ENCODE measurements at places on chromosomes 4 and X.

- no peaks in the 10 kb centered on the region for H3K27me3 ChIP-seq
- DNase-seq = no peak
- no peaks in the 10 kb centered on the region for H3K36me3 ChIP-seq
- no peak overlapping the region for H3K27ac ChIP-seq
- H3K4me3 ChIP-seq = no peak overlapping the region
These were observed 8.5 kb upstream of the ERCC6L start for GRCh38 chrX:72247206-72247942.

DNA sequence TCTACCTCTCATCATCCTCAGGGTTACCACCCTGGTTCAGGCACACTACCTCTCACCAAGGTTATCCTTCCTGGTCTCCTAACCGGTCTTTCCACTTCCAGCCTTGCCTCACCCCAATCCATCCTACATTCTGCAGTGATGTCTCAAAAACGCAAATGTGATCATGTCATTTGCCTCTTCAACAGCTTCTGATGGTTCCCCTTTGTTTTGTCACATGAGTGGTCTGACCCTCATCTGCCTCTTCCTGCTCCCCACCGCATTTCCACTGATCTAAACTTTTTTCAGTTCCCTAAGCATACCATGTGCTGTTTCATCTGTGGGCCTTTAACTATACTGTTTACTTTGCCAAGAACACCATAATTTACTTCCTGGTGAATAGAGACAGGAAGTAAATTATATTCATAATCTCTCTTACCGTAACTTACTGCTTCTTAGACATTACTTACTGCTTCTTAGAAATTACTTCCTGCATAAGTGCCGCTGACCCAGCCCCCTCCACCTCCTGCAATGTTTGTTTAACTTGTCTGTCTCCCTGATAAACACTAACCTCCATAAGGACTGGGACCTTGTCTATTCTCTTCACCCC lies 27.1 kb upstream of the NSUN7 start:
- H3K27me3 ChIP-seq = no peaks in the 10 kb centered on the region
- no peaks in the 10 kb centered on the region for H3K36me3 ChIP-seq
- no peak overlapping the region for H3K4me3 ChIP-seq
- H3K27ac ChIP-seq = no peak overlapping the region

GRCh38 chr4:147772459-147772969 lies 40.6 kb downstream of the ARHGAP10 start:
- H3K27ac ChIP-seq = peak overlapping the region; percentile 64
- no peak for DNase-seq
- H3K36me3 ChIP-seq = no peaks in the 10 kb centered on the region
- peaks cover 36% of the 10 kb centered on the region for H3K4me1 ChIP-seq
- H3K27me3 ChIP-seq = peaks cover 3% of the 10 kb centered on the region

DNA sequence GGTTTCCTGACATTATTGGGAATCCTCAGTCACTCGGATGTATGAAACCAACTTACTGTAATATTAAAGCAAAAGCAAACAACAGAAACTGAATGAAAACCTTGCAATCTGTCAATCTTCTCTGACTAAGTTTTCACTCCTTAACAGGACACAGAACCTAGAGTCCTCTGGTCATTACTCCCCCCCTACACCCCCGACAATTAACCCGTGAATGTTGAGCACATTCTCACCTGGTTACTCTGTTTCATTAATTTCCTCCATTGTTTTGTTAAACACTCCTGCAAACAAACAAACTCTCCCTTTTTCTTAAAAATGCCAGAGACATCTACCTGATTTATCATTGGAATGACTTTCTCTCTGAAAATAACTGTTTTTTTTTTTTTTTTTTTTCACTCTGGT lies 469.0 kb upstream of the PRKX start:
- no peak overlapping the region for H3K4me3 ChIP-seq
- H3K4me1 ChIP-seq = peaks cover 23% of the 10 kb centered on the region
- no peak overlapping the region for H3K27ac ChIP-seq

DNA sequence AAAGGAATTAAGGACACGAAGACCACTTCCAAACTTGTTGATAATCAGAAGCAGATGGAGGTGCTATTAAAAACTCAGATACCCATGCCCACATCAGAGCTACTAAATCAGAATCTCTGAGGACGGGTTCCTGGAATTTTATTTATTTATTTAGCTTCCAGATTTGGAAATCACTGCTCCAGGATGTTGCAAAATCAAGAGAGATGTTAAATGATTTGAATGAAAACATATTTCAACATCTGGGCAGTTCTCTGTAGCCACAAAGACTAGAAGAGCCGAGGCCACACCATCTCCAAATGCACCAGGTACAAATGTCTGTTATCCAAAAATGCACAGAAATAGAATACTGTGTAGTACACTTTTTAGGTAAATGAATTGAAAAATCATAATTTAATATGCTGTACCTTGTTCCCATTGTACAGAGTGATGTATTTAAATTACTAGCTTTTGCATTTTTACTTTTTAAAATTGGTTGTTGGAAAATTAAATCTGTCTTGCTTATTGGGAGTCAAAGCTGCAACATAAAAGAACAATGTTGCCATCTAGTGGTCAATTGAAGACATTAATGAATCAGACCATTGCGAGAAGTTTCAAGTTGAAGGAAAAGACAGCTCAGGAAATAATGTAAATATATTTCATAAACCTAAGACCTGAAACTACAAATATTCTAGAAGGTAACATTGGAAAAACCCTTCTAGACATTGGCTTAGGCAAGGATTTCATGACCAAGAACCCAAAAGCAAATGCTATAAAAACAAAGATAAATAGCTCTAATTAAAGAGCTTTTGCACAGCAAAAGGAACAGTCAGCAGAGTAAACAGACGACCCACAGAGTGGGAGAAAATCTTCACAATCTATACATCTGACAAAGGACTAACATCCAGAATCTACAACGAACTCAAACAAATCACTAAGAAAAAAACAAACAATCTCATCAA lies 151.3 kb upstream of the TTC29 start:
- H3K36me3 ChIP-seq = no peaks in the 10 kb centered on the region
- peaks cover 21% of the 10 kb centered on the region for H3K4me1 ChIP-seq
- H3K27me3 ChIP-seq = no peaks in the 10 kb centered on the region
- H3K27ac ChIP-seq = no peak overlapping the region
- DNase-seq = no peak
- no peak overlapping the region for H3K4me3 ChIP-seq

- peaks cover 29% of the 10 kb centered on the region for H3K4me1 ChIP-seq
- H3K36me3 ChIP-seq = no peaks in the 10 kb centered on the region
- H3K27me3 ChIP-seq = no peaks in the 10 kb centered on the region
- no peak overlapping the region for H3K27ac ChIP-seq
These were observed 66.2 kb upstream of the AFAP1 start for GRCh38 chr4:8005814-8006215.

DNA sequence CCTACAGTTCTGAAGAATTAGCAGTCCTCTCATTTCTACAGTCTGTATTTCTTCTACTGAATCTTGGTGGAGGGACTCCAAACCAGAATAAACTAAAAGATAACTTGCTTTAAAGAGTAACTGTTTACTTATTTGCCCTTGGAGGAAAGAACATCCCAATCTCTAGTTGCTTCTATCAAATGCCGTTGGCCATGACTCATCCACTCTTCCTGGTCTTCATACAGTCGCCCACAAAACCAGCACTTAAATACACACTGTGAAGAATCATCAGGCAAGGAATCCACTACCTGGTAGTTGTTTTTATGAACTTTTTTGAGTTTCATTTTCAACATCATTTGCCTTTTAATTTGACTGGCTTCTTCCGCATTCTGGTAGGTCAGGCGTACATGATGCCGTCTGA lies 14.2 kb downstream of the ZNF518B start:
- H3K27me3 ChIP-seq = no peaks in the 10 kb centered on the region
- H3K4me1 ChIP-seq = peaks cover 2% of the 10 kb centered on the region
- DNase-seq = no peak
